ENCODE measurements at places on chromosomes 5 and 9.

DNA sequence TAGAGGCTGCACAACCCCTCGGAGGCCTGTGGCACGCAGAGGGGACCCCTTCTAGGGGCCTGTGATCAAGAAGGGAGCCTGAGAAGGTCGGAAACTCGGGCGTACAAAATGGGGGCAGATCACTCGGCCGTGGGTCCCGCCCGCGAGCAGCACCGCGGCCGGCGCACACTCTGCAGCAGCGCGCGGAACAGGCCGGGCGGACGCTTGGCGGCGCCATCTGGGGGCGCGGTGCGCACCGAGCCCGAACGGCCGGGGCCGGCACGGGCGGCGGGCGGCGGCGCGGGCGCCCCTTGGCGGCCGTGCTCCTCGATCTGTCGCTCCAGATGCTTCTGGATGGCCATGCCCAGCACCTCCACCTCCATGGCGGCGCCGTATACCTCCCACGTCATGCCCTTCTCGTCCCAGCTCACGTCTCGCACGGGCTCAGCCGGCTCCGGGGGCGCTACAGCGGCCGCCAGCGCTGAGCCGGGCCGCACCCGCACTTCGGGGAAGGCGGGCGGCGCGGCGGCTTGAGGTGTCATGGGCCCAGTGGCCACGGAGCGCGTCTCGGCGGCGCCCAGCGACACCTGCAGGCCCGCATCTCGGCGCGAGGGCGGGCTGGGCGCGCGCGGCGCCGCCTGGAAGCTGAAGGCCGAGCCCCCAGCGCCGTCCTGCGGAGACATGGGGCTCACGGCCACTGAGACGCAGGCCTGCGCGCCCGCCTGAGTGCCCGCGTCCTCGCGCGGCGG lies 13.1 kb downstream of the GPRIN1 start:
- peak; percentile 74 for DNase-seq

DNA sequence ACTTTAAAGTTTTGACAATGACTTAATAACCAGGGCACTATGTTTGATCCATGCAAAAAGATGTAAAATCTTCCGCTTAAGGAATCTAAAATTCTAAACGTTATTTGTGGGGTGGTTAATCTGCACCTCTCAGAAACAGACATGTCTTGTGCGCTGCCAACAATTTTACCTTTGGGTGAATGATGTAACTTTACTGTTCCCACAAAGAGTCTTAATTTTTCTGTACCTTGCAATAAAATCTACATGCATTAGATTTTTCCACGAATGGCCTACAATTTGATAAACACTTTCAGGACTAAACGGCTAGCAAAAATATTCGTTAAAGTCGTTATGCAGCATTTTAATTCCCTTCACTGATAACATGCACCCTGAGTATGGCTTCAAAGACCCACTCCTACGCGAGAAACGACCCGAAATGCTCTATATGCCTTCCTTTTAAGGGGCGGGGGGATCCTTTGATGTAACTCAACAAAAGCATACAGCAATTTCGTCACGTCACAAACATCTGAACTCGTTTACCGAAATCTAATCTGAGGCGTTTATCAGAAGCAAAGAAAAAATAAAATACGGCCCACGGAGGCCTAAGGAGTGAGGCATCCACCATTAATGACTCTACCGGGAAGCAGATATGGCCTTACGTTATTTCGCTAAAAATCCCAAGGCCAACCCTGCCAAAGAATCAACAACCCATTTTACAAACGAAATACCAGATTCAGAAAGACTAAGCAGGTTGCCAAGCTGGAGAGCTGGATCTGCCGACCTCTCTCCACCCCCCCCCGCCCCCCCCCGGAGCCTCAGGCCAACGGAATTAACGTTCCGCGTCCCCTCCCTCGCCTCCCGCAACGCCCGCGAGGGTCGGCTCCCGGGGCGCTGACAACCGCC lies 621 bp downstream of the AK6 start:
- no peak for DNase-seq

- DNase-seq, result no peak
Observed at GRCh38 chr9:94948567-94949235, 222.2 kb downstream of the AOPEP start.

DNA sequence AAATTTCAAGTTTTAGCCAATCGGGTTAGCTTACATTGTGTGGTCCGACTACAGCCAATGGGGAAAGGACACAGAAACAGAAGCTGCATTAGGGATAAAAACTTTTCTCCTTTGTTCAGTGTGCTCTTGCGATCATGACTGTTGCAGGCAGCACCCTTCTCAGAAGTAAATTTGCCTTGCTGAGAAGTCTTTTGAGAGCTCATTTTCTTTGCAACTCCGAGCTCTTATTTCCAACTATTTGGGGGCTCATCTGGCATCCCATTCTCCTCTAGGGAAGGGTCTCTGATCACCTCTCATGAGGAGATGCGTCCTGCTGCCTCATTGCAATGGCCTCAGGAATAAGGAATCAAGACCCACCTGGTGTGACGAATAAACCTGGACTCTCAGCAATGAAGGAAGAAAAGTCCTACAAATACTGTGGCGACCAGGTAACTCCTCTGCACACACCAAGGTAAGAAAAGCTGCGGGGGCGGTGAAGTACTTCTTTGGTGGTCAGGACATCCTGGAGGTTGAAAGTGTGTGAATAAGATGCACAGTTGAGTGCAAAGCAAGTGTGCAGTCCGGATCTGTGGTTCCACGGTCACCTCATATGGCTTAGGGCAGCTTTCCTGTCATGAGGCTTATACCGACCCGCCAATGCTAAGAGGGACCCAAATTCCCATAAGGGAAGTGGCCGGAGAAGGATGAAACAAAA lies 20.4 kb downstream of the CNOT8 start:
- DNase-seq, result no peak

GRCh38 chr9:119453980-119454379 lies 84.7 kb upstream of the BRINP1 start:
- DNase-seq, result no peak

GRCh38 chr9:87592554-87593358 lies 95.1 kb downstream of the DAPK1 start:
- no peak for DNase-seq
